ENCODE measurements at places on chromosomes 12 and 14. TPM values are rescaled to one million over a fixed set of nuclear protein-coding genes. Genes with fewer than 3 reads are reported as not detected.

LRFN5 gene
- total RNA-seq = 0.30 TPM

GPX2 gene
- total RNA-seq = not detected

EFS gene
- 1.1 TPM for total RNA-seq

MYBPC1 gene
- not detected for total RNA-seq

MARK3 gene
- 69.1 TPM for total RNA-seq

GPR162 gene
- total RNA-seq = 4.3 TPM

C3AR1 gene
- 0.30 TPM for total RNA-seq

ADGRD1 gene
- total RNA-seq = 0.15 TPM

GUCY2C gene
- total RNA-seq = not detected

MGST1 gene
- 11.5 TPM for total RNA-seq

RPL10L gene
- not detected for total RNA-seq

CCDC175 gene
- not detected for total RNA-seq

EPYC gene
- total RNA-seq = not detected

LRP1-AS gene
- not detected for total RNA-seq

NPFF gene
- not detected for total RNA-seq

ESR2 gene
- not detected for total RNA-seq

RNFT2 gene
- total RNA-seq = 4.2 TPM

AQP2 gene
- not detected for total RNA-seq

POTEG gene
- total RNA-seq = not detected

BCL2L14 gene
- not detected for total RNA-seq

SLC5A8 gene
- total RNA-seq = not detected

RHOJ gene
- 10.5 TPM for total RNA-seq

NAV3 gene
- 102 TPM for total RNA-seq

ACSS3 gene
- 3.2 TPM for total RNA-seq

GRIN2B gene
- under 0.01 TPM for total RNA-seq

SPX gene
- 0.23 TPM for total RNA-seq

OTX2 gene
- not detected for total RNA-seq

KLRC1 gene
- total RNA-seq = not detected

BHLHE41 gene
- total RNA-seq = 3.2 TPM

ADCY6 gene
- total RNA-seq = 56.6 TPM

All from smooth muscle cell of the coronary artery (primary cell).